MCF 10A (cell line): ENCODE measurements at places on chromosomes 11 and 22. TPM values are rescaled to one million over a fixed set of nuclear protein-coding genes. Genes with fewer than 3 reads are reported as not detected.

DNA sequence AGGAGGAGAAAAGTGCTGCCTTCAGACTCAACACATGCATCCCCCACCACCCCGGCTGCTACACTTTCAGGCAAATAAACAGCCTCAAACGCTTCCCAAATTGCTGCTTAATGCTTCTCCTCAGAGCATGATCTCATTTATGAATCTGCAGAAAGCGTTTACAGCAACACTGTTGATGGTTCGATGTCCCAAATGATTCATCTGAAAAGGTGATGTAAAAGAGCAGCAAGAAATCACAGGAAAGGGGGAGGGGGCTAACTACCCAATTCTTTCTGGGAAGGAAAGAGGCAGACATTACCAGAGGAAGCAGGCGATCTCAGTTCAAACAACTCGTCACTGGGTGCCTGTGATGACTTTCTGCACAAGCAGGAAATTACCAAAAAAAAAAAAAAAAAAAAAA is 119.6 kb downstream of the TENM4 start:
- H3K4me1 ChIP-seq, result peaks cover 22% of the 10 kb centered on the region
- no peaks in the 10 kb centered on the region for H3K36me3 ChIP-seq
- peak overlapping the region; percentile 39 for H3K27ac ChIP-seq
- H3K4me3 ChIP-seq, result no peak overlapping the region
- no peaks in the 10 kb centered on the region for H3K27me3 ChIP-seq

DNA sequence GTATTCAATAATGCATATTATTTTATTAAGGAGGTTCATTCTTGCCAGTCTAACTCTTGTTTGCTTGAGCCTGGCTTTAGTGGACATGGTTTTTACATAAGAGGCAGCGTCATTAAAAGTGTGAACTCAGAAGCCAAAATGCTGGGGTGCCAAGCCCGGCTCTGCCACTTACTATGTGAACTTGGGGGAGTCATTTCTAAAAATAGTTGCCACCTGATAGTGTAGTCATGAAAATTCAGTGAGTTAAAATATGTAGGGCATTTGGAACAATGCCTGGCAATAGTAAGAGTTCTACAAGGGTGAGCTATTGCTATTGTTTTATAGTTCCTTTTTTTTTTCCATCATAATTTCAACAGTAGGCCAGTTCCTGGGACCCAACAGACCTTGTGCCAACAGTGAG is 49.9 kb downstream of the TENM4 start:
- no peaks in the 10 kb centered on the region for H3K36me3 ChIP-seq
- no peak overlapping the region for H3K4me3 ChIP-seq
- no peak overlapping the region for H3K27ac ChIP-seq
- H3K27me3 ChIP-seq, result no peaks in the 10 kb centered on the region
- H3K4me1 ChIP-seq, result peaks cover 18% of the 10 kb centered on the region

- H3K4me3 ChIP-seq, result no peak overlapping the region
- no peak overlapping the region for H3K27ac ChIP-seq
- DNase-seq, result no peak
- H3K36me3 ChIP-seq, result no peaks in the 10 kb centered on the region
- no peaks in the 10 kb centered on the region for H3K4me1 ChIP-seq
Observed at GRCh38 chr22:22746061-22746962, 101.9 kb downstream of the GGTLC2 start.

The SWAP70 gene
- 13.0 and 24.2 TPM in 2 replicates for total RNA-seq

DNA sequence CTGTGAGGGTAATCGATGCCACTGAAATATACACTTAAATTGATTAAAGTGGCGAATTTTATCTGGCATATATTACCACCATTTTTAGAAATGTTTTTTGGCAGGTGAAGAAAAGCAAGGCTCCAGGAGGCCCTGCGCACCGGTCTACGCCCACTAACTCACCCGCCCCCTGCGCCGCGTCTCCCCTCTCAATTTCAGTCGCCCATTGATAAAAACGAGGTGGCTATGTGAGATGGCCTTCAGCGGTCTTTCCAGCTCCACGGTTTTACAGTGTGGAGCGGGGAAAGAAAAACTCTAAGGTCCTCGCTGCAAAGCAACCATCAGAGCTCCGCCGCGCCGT is 602 bp upstream of the AQP11 start:
- H3K4me3 ChIP-seq, result peak overlapping the region; percentile 78
- H3K27ac ChIP-seq, result no peak overlapping the region
- no peaks in the 10 kb centered on the region for H3K36me3 ChIP-seq

DNA sequence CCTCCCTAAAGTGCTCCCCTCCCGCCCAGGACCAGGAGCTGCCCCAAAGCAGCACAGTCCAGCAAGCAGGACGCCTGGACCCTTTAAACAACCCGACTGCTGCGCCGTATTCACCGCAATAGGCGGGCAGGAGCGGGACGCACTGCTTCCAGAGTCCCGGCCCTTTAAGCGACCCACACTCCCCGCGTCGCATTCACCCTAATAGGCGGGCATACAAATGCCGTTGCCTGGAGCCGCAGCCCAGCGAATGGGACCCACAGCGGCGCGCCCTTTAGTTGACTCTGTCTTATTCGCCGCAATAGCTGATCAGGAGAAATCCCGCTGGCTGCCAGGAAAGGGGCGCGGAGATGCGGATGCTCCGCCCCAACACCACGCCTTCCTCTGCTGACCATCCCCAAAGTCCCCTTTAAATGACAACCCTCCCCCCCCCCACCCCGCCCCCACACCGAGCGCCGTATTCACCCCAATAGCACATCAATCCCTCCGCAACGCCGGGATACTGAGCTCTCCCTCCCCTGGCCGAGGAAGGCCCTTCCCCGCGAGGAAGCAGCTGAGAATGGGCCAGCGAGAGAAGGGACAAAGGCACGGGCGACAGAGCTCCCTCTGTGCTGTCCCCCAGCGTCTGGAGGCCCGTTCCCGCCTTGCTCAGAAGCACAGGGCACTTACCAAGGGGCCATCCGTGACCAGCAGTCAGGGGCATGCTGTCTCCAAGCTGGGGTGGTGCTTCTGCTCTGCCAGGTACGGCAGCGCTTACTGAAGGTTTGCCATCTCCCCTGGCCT is 4.7 kb downstream of the OSBPL5 start:
- H3K36me3 ChIP-seq, result peaks cover 13% of the 10 kb centered on the region
- DNase-seq, result peak; percentile 66

The GUCY1A2 gene
- 0.09 and 0.12 TPM in 2 replicates for total RNA-seq

GRCh38 chr11:44884056-44884455 is 66.6 kb downstream of the TP53I11 start:
- H3K4me1 ChIP-seq, result peaks cover 10% of the 10 kb centered on the region
- no peaks in the 10 kb centered on the region for H3K36me3 ChIP-seq
- DNase-seq, result no peak
- no peak overlapping the region for H3K27ac ChIP-seq

DNA sequence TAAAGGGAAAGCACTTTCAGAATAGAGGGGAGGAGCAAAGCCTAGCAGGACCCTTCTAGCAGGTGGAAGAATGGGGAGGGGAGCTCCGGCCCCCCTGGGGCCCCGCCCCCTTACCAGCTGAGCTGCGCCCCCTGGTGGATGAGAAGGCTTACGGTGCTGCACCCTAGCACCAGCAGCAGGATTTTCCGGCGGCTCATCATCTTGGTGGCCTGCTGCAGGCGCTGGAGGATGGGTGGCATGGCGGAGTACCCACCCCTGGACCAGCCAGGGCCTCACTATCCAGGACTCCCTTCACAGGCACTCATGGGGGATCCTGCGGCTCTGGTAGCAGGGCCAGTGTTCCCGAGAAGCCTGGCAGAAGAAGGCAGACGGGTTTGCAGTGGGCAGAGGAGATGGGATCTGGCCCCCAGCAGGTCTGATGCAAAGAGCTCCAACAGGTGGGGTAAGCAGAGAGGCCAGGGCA is 3.8 kb downstream of the GAL3ST3 start:
- H3K4me1 ChIP-seq, result no peaks in the 10 kb centered on the region
- H3K27ac ChIP-seq, result no peak overlapping the region
- peak; percentile 78 for DNase-seq
- no peaks in the 10 kb centered on the region for H3K27me3 ChIP-seq
- H3K4me3 ChIP-seq, result no peak overlapping the region

DNA sequence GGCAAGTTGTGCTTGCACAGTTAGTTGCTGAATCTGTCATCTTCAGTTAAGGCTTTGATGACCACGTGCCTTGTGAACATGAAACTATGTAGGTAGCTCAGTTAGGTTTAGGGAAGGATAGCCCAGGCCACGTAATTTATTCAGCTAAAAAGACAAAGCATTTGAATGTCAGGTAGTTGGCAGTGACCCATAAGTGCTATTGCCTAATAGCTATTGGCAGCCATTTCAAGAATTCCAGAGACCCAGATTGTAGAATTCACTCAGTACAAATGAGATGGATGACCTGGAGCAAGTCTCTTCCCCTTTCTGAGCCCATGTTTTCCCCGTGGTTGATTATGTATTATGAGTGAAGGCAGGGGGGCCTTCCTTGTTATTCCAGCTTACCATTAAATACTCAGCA is 265.3 kb upstream of the ANO5 start:
- no peaks in the 10 kb centered on the region for H3K27me3 ChIP-seq
- no peaks in the 10 kb centered on the region for H3K36me3 ChIP-seq
- no peaks in the 10 kb centered on the region for H3K4me1 ChIP-seq
- no peak overlapping the region for H3K27ac ChIP-seq
- DNase-seq, result peak; percentile 27
- H3K4me3 ChIP-seq, result no peak overlapping the region

GRCh38 chr11:2308713-2309112 is 6.9 kb downstream of the TSPAN32 start:
- DNase-seq, result no peak
- H3K4me3 ChIP-seq, result no peak overlapping the region
- no peak overlapping the region for H3K27ac ChIP-seq
- peaks cover 7% of the 10 kb centered on the region for H3K4me1 ChIP-seq

DNA sequence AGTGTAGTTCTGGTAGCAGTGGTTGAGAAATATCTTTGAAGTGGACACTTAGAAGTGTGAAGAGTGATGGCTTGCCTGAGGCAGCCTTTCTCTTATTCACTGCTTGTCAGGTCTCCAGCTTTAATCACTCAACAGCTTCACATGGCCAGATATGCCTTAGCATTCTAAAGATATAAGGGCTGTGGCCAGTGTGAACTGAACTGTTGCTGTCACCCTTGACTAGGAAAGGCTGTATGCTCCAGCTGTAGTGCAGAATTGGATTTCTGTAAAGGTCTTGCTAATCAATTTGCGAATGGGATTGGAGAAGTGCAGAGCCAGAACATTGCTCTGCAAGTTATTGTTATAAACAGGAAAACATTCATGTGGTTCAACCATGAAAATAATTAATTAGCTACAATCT is 266.7 kb downstream of the TMEM135 start:
- H3K27ac ChIP-seq, result no peak overlapping the region
- no peak overlapping the region for H3K4me3 ChIP-seq
- peaks cover 21% of the 10 kb centered on the region for H3K36me3 ChIP-seq
- no peaks in the 10 kb centered on the region for H3K27me3 ChIP-seq
- H3K4me1 ChIP-seq, result peaks cover 6% of the 10 kb centered on the region
- no peak for DNase-seq

DNA sequence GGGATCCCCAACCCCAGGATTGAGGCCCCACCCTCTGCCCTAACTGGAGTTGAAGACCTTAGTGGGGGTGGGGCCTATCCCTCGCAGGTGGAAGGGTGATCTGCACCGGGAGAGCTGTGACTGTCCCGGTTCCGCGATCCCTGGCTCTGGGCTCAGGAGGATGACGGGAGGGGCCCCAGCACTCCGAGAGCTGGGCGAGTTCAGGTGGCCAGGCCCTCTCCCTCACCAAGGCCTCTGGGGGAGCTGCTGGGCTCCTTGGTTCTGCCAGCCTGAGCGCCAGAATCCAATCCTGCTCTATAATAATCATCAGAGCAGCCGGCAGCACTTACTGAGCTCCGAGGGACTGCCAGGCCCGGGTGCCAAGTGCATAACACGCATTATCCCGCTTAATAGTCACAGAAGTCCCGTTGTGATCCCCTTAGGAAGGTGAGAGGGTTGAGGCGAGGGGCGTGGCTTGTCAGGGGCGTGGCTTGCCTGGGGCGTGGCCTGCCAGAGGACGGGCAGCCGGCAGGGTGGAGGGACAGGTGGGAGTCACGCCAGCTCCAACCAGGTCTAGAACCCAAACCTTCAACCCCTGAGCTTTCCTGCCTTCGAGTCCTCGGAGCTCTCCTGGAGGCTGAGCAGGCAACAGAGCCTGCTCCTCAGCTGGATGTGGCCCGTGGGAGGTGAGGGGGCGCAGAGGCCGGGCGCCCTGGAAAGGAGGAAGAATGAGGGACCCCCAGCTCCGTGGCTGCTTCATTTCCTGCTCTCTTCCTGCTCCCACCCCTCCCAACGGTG is 7.3 kb upstream of the SYT7 start:
- no peaks in the 10 kb centered on the region for H3K27me3 ChIP-seq
- peak overlapping the region; percentile 61 for H3K4me3 ChIP-seq
- H3K27ac ChIP-seq, result no peak overlapping the region
- peaks cover 15% of the 10 kb centered on the region for H3K4me1 ChIP-seq
- DNase-seq, result peak; percentile 50

DNA sequence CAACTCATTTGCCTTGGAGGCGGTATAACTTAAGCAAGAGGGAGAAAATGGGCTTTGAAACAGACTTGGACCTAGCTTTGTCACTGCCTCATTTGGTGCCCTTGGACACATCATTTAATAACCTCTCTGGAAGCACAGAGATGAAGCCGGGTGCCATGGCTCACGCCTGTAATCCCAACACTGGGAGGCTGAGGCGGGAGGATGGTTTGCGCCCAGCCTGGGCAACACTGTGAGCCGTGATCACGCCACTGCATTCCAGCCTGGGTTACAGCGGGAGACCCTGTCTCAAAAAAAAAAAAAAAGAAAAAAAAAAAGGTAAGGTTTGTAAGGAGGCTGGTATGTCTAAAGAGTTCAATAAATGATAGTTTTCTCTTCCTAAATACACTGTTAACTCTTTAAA is 806 bp downstream of the COA4 start:
- no peaks in the 10 kb centered on the region for H3K27me3 ChIP-seq
- peaks cover 46% of the 10 kb centered on the region for H3K36me3 ChIP-seq

The CALCA gene
- not detected in 2 replicates for total RNA-seq

The MYEOV gene
- 0.49 TPM in 1 of 2 replicates, not detected in the other for total RNA-seq

The THAP7 gene
- total RNA-seq, result 20.6 and 24.9 TPM in 2 replicates

The ADM2 gene
- total RNA-seq, result 35.4 and 39.7 TPM in 2 replicates

GRCh38 chr11:29562183-29562582 is 454.6 kb downstream of the KCNA4 start:
- no peak overlapping the region for H3K27ac ChIP-seq
- no peak overlapping the region for H3K4me3 ChIP-seq
- DNase-seq, result peak; percentile 8
- H3K27me3 ChIP-seq, result no peaks in the 10 kb centered on the region
- H3K4me1 ChIP-seq, result no peaks in the 10 kb centered on the region

DNA sequence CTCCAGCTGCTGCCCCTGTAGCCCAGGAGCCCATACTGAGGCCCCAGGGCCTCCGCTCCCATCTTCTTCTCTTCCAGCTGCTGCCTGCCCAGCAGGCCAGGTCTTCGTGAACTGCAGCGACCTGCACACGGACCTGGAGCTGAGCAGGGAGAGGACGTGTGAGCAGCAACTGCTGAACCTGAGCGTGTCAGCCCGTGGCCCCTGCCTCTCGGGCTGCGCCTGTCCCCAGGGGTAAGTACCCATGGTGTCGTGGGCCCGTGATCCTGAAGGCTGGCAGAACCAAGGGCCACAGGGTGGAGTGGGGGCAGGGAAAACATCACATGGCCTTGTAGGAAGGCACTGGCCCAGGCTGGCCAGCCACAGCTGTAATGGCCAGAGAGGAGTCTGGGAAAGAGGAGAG is 31.2 kb downstream of the OTOG start:
- DNase-seq, result no peak
- no peaks in the 10 kb centered on the region for H3K4me1 ChIP-seq
- H3K27ac ChIP-seq, result no peak overlapping the region
- no peak overlapping the region for H3K4me3 ChIP-seq
- no peaks in the 10 kb centered on the region for H3K36me3 ChIP-seq
- H3K27me3 ChIP-seq, result peaks cover 34% of the 10 kb centered on the region

GRCh38 chr11:120352405-120352804 is 16.2 kb downstream of the ARHGEF12 start:
- no peaks in the 10 kb centered on the region for H3K27me3 ChIP-seq
- no peak overlapping the region for H3K4me3 ChIP-seq
- no peaks in the 10 kb centered on the region for H3K36me3 ChIP-seq
- no peak overlapping the region for H3K27ac ChIP-seq
- H3K4me1 ChIP-seq, result peaks cover 10% of the 10 kb centered on the region
